NCI-H524 treated with DMSO at 0.1 percent for 48 hours (cell line): ENCODE measurements at places on chromosomes 2 and 18.

DNA sequence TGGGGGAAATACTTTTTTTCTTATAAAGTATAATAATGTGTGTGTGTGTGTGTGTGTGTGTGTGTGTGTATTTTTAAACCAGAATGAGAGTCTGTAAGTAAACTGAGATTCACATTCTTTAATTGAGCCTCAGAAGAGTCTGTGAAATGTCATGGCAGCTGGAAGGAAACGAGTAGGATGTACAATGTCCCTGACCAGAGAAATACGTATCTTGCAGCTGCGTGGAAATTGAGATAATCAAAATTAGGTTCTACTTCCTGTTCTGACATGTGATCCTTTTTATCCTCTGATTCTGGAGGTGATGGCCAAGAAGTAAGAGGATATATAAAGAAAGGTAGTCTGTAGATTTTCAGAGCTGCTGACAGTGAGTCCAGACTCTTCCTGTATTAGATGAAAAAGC is 50.0 kb downstream of the SH3RF3 start:
- DNase-seq: no peak

DNA sequence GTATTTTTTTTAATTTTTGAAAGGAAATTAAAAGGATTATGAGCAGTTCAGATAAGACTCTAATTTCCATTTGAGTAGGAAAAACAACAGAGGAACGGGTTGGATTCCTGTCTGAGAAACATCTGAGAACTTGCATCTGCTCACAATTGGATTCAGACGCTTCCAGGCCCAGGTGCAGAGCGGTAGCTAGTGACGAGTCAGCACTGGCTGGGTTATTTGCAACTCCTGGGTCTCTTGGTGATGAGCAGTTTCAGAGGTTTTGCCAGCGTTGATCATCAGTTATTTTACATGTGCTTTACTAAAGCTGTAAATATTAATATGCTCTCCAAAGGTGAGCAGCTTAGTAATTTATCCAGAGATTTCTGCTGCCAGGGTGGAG is 39.1 kb upstream of the B3GNT7 start:
- no peak for DNase-seq

GRCh38 chr2:39494784-39495251 is 57.7 kb upstream of the MAP4K3 start:
- no peak for DNase-seq

- DNase-seq: no peak
Observed at GRCh38 chr2:207422380-207422779, 107.4 kb upstream of the CREB1 start.

GRCh38 chr2:217723981-217724380 is 278.8 kb downstream of the TNS1 start:
- no peak for DNase-seq

GRCh38 chr2:76599732-76600368 is 889.1 kb upstream of the GCFC2 start:
- DNase-seq: peak; percentile 64

DNA sequence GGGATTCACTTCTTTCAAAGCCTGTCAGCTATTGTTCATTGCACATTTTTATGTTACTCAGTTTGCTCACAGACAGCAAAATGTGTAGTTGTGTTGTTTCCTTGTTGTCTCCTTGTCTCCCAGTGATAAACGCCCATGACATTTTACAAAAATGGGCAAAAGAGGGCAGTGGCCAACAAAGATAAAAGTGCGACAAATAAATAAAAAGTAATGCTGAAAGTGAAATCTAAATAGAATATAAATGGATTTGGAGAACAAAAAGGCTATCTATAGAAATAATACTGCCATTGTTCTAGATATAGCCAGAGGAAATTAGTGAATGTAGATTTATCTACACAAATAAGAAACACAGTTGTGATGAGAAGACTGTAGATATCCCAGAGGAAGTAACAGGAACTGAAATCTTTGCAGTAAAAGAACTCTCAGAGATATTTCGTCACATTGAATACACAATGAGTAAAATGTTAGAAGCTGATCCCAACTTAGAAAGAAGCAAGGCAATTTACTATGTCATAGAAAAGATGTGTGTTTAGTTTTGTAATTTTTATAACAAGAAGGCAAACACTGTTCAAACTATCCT is 1186.2 kb upstream of the FAM98A start:
- DNase-seq: no peak

- no peak for DNase-seq
Observed at GRCh38 chr18:8835521-8835953, 130.2 kb downstream of the MTCL1 start.

DNA sequence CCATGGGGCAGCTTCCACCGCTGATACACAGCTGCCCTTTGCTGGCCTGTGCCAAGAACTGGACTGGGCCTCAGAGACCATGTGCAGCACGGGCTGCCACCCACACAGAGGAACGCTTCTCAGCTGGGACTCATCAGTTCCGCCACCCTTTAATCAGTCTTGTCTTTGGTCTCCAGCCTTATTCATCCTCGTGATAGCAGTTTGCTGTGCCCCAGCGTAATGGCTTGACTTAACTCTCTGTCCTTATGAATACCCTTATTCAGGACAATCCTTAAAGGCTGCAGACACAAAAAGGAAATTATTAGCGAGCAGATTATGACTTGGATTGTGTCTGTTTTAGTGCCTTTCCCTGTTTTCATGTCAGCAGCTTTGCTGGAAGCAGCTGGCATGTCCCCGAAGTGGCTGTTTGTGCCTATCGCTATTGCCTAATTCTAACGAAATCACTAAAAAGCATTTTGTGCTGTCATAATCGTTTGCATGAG is 108.9 kb upstream of the DAPL1 start:
- DNase-seq: no peak

DNA sequence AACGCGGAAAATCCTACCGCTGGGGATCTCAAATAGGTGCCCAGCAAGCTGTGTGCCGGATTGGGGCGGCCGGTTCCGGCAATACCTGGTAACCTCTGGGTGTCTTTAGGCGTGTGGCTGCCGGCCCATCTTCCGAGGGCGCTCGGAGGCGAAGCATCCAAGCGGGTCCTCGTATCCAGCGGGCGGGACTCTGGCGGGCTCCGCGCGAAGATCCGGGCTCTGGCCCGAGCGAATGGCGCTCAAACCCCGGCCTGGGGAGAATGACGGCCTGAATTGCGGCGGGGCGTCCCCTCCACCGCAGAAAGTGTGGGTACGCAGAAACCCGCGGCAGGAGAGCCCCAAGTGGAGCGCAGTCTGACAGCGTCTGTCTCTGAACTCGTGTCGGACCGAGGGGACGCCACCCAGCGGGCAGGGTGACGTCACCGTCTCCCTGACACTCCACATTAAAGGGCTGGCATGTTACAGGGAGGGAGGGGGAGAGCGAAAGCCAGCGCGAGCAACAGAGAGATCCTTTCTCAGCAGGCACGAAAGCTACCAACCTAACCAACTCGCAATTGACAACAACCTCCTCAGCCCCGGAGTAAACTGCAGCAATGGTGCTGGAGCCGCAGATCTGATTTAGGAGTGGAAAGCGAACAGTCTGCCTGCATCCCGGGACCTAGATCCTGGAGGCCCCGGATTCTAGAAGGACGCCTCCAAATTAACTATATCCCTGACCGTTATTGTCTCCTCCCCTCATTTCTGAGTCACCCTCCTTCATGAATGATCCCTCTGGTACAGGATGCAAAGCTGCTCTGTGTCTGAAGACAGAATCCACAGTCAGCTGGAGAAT is at the start of gene SKOR2:
TSS of gene SKOR2 (minus strand) at position 372 of the 832 bp plus-strand sequence. CDS start 2,477 bp downstream, outside the sequence.
- DNase-seq: no peak

DNA sequence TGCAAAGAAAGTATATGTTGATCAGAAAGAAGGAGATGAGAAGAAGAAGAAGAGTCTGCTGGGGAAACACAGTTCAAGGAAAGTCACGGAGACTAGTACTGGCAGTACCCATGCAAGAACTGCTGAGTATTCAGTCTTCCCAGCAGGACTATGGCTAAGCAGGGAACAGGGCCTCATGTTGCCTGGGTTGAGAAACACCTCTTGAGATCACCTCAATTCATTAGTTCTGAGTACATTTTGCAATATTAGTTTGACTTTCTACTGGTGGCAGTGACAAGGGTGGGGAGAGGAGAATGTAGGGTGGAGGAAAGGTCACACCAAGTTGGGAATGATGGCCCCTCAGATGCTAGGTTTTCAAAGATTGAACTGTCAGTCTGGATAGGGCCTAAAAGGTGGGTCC is 50.5 kb downstream of the MRPL33 start:
- DNase-seq: no peak

GRCh38 chr2:107025291-107025857 is 139.4 kb upstream of the ST6GAL2 start:
- DNase-seq: no peak

GRCh38 chr2:39743269-39743776 is 35.7 kb downstream of the THUMPD2 start:
- peak; percentile 57 for DNase-seq

- no peak for DNase-seq
Observed at GRCh38 chr18:12377556-12378197, 650 bp upstream of the AFG3L2 start.

- DNase-seq: no peak
Observed at GRCh38 chr18:74951165-74951760, 257.7 kb downstream of the PTGR3 start.
